ENCODE measurements at places on chromosomes 5 and 9.

GRCh38 chr5:76990899-76991459 lies 38.1 kb downstream of the CRHBP start:
- DNase-seq, result no peak

DNA sequence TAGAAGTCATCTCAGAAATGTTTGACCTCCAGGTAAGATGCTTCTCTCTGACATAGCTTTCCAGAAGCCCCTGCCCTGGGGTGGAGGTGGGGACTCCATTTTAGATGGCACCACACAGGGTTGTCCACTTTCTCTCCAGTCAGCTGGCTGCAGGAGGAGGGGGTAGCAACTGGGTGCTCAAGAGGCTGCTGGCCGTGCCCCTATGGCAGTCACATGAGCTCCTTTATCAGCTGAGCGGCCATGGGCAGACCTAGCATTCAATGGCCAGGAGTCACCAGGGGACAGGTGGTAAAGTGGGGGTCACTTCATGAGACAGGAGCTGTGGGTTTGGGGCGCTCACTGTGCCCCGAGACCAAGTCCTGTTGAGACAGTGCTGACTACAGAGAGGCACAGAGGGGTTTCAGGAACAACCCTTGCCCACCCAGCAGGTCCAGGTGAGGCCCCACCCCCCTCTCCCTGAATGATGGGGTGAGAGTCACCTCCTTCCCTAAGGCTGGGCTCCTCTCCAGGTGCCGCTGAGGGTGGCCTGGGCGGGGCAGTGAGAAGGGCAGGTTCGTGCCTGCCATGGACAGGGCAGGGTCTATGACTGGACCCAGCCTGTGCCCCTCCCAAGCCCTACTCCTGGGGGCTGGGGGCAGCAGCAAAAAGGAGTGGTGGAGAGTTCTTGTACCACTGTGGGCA lies 642 bp downstream of the CSF2 start:
- no peak for DNase-seq

- DNase-seq, result no peak
These were observed 18.7 kb upstream of the PIK3R1 start for GRCh38 chr5:68196876-68197275.

DNA sequence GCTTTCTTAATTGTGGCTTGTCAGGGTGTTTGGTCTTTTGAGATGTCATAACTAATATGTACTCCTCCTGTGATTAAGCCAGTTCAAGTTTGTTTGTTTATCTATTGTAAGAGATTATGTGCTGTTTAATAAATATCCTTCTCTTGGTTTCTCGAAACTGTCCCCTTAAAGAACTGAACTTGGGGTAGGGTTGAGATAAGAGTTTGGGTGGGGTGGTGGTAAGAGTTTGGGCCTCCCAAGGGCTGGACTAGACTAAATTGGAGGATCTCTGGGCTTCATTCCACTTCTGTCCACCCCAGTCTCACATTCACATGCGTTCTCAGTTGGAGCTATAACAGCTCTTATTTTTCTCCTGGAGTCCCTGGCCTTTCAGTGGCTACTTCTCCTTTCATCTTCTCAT lies 38.2 kb downstream of the AQP7 start:
- DNase-seq, result no peak

- peak; percentile 48 for DNase-seq
These were observed 18.7 kb downstream of the CPLX2 start for GRCh38 chr5:175889910-175890684.

GRCh38 chr9:77605449-77606220 lies 42.5 kb downstream of the GNA14 start:
- no peak for DNase-seq

- no peak for DNase-seq
These were observed 84.8 kb downstream of the RAD23B start for GRCh38 chr9:107367727-107368502.

Data from NCI-H446 (cell line).